ENCODE measurements at places on chromosomes 6 and 20. TPM values are rescaled to one million over a fixed set of nuclear protein-coding genes. Genes with fewer than 3 reads are reported as not detected.

DNA sequence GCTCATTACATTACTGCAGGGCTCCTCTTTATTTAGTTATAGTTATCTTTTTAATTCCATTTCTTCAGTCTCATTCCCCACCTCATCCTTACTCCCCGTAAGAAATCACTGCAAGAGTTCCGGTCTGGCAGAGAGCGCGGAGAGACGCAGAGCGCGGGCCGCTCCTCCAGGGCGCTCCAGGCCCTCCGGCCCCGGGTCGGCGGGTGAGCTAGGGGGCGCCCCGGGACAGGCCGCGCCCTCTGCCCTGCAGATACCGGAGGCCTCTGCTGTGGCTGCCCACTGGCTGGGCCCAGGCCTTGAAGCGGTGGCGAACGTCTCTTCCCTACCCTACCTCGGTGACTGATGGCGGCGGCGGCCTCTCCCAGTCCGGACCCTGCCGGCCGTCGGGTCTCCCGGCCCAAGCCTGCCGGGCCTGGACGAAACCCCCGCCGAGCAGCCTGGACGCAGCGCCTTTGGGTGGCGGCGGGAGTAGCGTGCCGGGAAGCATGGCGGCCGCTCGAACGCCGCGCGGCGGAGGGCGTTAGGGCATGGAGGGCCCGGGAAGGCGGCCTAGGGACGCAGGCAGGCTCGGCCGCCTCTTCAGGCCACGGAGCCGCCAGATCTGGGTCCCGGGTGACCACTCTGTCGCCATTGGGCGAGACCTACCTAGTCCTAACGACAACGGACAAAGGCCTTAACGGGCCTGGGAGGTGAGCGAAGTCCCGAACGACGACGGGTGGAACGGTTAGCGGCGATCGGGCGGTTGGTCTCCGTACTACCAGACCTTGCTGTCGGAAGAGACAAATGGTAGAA lies 16.4 kb upstream of the HMGN4 start:
- DNase-seq: peak; percentile 54

The NRM gene
- total RNA-seq: 5.8 TPM

DNA sequence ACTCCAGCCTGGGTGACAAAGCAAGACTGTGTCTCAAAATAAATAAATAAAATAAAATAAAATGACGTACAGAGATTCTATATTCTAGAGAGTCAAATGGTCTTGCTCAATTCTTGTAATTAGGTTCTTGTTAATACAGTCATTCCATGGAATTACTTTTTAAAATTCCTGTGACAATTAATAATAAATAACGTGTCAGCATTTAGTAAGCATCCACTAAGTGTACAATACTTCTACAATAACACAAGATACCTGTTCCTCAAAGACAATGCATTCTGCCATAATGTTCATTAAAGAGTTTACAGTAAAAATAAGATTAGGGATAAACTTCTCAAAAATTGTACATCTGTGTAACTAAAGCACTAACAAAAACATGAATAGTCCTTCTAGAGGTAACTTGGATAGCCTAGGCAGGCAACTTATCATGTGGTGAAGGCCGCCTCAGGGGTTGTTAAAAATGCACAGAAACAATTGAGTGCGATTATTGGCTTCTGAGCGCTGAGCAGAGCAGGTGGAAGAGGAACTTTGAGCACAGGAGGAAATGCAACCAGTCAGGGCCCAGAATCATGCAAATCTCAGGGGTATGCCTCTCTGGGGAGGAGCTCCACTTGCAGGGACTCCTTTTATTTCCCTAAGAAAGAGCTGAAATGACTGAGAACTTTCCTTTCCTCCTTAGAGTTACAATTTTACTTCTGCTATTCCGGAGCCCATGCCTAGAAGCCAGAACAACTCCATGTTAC lies 37.1 kb downstream of the QRSL1 start:
- DNase-seq: no peak

GRCh38 chr6:35698858-35699257 lies 10.1 kb upstream of the FKBP5 start:
- DNase-seq: no peak

DNA sequence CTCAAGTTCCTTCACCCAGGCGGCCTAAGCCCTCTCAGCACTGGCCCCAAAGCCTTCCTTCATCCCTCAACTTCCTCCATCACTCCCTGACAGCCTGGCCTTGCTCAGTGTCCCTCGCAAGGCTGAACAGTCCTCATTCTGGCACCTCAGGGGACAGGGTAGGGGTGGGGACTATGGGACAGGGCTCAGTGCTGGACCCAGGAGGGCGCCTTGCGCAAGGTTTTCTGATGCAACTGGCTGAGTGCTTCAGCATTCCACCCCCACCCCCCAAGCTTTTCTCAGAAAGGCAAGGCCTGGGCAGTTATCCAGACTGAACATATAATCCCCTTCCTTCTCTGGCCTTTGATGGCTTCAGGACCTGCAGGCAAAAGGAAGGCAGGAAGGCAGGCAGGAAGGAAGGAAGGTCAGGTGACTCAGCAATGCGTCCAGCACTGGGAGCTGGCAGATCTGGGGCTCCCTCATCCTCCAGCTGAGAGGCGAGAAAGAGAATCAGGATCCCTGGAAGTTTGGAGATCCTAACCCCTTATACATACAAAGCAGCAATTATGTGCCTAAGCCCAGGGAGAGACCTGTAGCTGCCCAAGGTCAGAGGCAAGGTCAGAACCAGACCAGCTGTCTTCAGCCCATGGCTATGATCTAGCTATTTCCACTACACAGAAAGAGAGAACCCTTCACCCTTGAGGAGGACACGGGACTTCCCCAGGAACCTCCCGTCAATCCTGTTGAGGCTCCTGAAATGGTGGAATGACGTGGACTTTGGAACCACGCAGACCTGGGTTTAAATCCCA lies 8.6 kb upstream of the TRIB3 start:
- peak; percentile 49 for DNase-seq

- DNase-seq: no peak
Measured at GRCh38 chr6:111478749-111479148, 4.3 kb downstream of the REV3L start.

Measured in omental fat pad (tissue), 4 donors.